ENCODE measurements at places on chromosomes 12 and 14.
A peak's percentile ranks its signal among the peaks of the same experiment; 100 is the strongest.

DNA sequence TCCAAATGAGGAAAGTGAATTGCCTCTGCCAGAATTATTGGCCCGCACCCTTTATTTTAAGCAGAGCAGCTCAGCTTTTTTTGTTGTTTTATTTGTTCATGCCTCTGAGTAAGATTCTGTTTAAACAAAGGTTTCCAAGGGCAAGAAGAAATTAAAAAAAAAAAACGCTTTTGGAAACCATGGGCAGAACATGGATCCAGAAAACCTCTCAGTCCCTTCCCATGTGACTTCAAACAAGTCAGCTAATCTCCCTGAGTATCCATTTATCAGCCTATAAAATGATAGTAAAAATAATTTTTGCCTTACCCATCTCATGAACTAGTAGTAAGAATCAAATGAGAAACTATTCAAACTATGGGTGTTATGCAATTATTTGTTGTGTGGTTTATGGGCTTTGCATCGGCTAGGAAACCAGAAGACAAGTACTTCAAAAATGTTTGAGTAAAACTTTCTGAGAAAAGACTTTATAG, 27.6 kb downstream of the KITLG start:
- DNase-seq = no peak

GRCh38 chr12:131027876-131028586, 74.3 kb downstream of the ADGRD1 start:
- no peak for DNase-seq

DNA sequence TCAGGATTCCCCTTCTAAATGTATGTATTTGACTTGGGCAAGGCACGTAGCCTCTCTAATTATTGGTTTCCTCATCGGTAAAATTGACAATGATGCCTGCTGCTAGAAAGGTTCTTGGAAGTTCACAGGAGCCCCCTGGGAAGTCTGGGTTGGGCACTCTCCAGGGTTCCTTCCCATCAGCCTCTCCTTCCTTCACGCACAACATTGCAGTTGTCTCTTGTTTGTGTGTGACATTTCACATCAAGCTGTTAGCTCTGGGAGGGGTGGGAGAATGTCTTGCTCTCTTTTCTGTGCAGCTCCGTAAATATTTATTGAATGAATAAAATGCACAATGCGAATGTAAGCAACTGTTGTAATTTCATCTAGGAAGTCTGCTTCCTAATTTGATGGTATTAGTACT, 153.2 kb upstream of the PRICKLE1 start:
- DNase-seq = no peak

- DNase-seq = no peak
Observed at GRCh38 chr14:34364201-34364600, 97.8 kb downstream of the SPTSSA start.

DNA sequence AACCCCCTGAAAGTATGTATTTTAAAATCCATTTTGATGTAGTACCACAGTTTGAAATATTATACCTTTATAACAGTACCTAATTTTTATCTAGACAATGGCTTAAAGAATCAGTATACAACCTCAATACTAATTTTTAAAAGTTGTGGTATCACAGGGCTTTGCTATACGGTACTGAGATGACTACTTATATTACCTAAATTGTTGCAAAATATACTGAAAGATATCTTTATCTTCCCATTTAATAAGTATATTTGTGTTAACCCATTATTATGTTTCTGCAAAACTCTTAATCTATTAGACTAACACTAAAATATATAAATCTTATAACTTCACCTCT, 67.1 kb downstream of the RALGAPA1 start:
- no peak for DNase-seq

DNA sequence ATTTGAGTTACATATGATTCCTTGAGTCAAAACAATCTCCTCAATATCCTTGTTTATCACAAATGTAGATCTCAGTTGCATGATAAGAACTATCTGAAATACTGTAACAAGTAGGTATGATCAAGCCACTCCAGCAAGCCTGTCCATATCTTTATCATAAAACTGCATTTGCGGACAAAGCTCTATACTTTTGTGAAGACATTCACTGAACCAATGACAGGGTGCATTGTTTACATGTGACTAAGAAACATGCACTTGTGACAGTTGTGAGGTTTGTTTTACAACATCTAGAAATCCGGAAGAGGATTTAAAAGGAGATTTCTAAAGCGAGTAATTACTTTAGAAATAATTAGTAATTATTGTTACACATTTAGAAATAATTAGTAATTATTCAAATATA, 111.7 kb downstream of the PPP2R5E start:
- no peak for DNase-seq

DNA sequence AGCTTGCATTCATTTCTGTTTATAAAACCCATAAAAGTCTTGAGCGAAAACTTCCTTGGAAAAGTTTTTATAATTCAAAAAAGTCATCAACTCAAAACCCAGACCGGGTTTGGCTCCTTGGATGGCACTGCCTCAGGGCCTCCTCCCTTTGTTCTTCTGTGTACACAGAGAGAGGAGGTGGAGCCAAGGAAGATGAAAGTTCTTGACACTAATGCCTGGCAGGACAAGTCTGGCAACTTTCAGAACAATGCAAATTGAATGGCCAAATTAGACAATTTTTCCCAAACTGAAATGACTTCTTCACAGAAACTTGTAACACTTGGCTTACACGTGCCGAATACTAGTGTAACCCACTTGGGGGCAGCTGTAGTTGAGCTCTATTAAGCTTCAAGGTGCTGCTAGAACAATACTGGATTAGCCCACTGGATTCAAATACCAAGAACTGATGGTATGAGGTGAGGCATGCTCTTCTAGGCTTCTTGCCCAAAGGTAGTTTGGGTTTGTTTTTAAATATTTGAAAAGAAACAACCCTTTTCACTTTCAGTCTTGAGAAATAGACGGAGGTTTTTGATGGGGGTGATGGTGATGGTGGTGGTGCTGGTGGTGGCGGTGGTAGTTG, 86.6 kb upstream of the FRMD6 start:
- no peak for DNase-seq

GRCh38 chr12:11836282-11837151, 187.0 kb downstream of the ETV6 start:
- peak; percentile 77 for DNase-seq

DNA sequence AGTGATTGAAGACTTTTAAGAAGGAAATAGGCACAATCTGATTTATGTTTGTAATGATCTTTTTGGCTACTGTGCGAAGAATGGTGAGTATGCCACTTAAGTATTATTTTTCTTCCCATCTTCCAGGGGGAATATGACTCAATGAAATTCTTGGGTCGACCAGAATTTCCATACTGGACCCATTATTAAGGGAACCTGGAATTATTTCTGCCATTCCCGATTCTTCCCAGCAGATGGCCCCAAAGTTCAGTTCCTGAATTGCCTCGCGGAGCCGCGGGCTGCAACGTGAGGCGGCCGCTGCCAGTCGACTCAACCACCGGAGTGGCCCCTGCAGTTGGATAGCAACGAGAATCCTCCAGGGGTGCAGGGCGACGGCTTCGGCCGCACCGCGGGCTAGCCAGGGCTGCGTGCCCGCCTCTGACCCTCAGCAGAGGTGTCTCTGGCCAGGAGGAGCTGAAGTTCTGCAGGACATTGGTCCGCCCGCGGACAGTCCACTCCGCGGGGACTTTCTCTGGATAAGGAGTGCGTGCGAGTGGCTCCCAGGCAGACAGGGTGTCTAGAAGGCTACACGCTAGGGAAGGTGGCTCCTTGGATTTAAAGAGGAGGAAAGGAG, 628 bp upstream of the TSHR start:
- DNase-seq = peak; percentile 68

- no peak for DNase-seq
Observed at GRCh38 chr14:66216763-66217162, 269.4 kb upstream of the CCDC196 start.

- no peak for DNase-seq
Observed at GRCh38 chr14:93543766-93544165, 113.0 kb downstream of the UNC79 start.

DNA sequence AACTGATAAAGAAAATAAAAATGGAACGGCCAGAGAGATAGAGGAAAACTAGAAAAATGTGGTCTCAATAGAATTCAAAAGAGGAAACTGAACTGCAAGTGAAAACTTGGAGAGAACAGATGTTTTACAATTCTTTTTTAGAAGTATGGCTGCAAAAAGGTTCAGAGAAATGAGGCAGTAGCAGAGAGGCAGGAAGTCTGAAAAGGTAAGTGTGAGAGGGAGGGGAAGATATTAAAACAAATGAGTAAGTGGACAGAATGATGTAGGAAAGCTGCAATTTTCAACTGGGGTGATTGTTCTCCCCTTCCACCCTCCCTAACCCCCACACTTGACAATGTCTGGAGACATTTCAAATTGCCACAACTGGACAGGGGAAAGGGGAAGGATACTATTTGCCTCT, 12.9 kb downstream of the BTBD7 start:
- DNase-seq = no peak

GRCh38 chr14:88618476-88618875, 55.6 kb downstream of the ZC3H14 start:
- DNase-seq = no peak

GRCh38 chr14:54312166-54312801, 84.5 kb upstream of the CDKN3 start:
- no peak for DNase-seq

DNA sequence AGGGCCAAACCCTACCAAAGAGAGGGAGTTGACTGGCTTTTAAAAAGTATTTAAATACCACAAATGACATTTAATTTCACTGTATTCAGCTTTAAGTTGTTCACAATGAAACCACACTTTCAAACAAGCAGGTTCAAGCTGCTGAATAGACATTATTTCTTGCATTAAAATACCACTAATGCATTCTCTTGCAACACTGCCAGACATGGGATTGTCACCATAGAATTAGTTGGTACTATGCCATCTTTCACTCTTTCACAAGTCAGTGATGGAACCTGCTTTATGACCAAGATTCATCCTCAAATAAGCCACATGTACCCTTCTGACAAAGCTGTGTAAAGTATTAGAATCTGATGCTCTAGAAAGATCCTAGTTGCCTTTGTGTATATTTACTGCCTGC, 239.4 kb downstream of the PAWR start:
- no peak for DNase-seq

GRCh38 chr12:121795034-121795968, 1.8 kb upstream of the RHOF start:
- DNase-seq = peak; percentile 78

- peak; percentile 75 for DNase-seq
Observed at GRCh38 chr14:91417120-91417982, at the start of gene CCDC88C. CCDC88C (minus strand) TSS chr14:91417820; CDS start chr14:91417690, 130 bp downstream.

DNA sequence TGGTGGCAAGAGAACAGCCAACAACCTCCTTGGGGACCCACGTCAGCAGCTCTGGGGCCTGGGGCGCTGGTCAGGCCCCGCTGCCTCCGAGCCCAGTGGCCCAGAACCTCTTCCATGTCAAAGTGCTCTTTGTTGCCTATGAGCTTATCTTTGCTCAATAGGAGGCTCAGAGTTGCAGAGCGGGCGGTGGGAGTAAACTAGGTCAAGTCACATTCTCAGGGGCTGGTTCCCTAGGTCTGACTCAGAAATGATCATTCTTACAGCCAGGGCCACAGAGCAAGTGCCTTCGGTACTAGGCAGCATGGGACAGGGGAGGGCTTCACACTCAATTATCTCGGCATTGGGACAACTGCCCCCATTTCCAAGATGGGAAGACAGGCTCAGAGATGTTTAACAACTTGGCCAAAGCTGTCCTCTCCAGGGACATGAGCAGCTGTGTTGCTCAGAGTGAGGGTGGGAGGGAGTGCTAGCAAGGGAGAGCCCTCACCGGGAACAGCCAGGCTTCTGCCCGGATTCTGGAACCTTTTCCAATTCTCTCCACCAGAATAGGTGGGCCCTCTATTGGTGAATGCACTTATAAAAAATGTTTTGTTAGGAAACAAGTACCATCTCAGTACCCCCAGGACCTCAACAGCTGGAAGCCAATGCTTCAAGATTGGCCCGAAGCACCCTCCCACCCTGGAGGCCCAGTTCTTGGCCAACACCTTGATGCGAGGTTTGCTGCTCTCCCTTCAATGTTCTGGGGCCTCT, 11.9 kb downstream of the SLC25A29 start:
- DNase-seq = no peak

DNA sequence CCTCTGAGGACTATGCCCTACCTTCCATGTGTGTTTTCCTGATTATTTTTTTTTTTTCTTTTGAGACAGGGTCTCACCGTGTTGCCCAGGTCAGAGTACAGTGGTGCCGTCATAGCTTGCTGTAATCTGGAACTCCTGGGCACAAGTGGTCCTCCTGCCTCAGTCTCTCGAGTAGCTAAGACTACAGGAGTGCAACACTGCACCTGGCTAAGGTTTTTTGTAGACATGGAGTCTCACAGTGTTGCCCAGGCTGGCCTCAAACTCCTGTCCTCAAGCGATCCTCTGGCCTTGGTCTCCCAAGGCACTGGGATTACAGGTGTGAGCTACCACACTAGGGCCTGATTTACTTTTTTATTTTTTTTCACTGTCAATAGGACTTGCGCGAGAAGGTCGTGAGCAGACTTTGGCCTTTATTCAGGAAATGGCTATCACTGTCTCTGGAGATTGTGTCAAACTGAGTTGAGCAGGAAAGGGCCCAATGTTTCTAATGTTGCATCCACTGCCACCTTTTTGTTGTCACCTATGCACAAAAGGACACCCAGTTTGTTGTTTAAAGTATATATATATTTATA, 47.7 kb downstream of the FLRT2 start:
- no peak for DNase-seq

All from stimulated activated naive CD4-positive, alpha-beta T cell treated with Interleukin-2 at 50 U/mL for 16 hours (primary cell).